ENCODE measurements at places on chromosomes 12 and 14.

- DNase-seq = no peak
Measured at GRCh38 chr12:66584673-66585072, 94.2 kb downstream of the GRIP1 start.

DNA sequence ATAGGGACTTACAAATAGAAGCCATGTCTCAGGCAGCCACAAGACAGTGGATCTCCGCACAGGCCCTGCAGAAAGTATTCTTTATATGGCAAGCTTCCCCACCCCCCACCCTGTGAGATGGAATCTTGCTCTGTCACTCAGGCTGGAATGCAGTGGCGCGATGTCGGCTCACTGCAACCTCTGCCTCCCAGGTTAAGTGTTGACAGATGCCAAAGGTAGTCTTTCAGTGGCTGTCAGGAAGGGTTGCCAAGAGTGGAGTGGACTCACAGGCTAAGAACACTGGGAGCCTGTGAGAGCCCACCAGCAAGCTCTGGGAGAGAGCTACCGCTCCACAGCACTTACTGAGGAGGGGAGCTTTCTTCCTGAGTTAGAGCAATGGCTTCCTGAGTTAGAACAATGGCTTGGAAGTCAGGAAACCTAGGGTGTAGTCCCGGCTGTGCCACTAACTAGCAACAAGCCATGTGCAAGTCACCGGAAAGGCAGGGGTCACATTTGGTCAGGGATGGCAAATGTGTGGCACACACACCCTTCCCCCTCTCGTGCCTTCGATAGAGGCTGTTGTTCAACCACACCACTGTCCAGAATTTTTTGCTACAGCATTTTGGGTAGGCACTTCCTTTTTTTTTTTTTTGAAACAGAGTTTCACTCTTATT is 2.6 kb downstream of the RNASE1 start:
- no peak for DNase-seq

DNA sequence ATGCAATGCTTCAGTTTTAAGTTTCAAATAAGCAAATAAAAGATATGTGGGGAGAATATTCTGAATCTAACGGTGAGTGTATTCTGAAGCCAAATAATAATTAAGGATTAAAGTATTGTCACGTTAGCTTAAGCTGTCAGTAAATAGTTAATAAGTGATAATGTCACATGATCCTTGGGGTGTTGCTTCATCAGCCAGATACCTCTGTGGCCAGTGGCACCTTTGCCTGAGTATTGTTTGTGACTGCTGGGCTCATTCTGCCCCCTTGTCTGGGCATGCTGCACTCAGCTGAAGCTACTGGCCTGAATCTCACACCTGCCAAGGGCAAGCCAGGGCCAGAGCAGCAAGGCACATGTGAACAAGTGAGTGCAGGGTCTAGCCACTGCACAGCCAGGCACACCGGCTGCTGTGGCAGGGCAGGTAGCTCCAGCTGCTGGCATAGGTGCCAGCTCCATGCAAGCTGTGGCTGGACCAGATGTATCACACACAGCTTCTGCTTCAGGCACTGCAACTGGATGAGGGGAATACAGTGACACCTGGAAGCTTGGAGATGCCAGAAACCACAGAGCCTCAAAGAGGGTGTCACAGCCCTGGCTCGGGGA is 739.7 kb downstream of the SLC6A15 start:
- DNase-seq = no peak

GRCh38 chr14:103259184-103259583 is 74.9 kb upstream of the EIF5 start:
- no peak for DNase-seq

DNA sequence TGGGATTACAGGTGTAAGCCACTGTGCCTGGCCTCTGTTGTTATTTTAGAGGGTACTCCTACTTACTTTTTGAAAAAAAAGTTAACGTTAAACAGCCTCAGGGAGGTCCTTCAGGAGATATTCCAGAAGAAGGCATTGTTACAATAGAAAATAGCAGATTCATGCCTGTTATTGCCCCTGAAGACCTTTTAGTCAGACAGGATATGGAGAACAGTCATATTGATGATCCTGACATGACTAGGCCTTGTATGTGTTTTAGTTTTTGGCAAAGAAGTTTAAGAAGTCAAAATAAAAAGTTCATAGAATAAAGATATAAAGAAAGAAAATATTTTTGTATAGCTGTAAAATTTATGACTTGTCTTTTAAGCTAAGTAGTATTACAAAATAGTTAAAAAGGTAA is 45.3 kb downstream of the WASHC3 start:
- DNase-seq = no peak

DNA sequence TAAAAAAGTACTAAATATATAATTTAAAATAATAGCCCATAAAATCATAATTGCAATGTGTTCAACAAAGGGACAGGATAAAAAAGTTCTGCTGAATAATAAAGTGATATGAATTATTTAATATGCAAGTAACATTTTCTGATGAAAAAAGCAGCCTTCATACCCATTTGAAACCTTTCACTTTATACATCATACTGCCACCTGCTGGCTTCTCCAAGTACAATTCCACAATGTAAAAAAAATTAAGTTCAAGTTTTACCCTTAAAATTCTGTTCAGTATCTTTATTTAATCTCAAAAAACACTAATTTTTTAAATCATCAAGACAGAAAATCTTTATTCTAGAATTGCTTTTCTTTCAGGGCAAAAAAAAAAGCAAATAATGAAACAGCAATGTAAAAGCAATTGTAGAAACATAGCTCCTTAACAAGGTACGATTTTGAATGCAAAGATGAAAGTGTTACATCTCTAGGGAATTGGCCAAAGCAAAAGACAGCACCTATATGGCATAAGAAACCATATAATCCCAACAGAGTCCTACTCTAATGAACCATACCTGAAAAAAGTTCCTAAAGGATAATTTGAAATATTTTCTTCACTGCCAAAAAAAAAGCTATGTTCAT is 15.0 kb downstream of the MDM1 start:
- DNase-seq = no peak

All from AG04449 (cell line).